Hematopoietic multipotent progenitor cell treated with erythropoietin and hydrocortisone succinate and interleukin-3 and kit ligand, for 6 days (in vitro differentiated cells): ENCODE measurements at places on chromosomes 5 and 9.
A peak's percentile ranks its signal among the peaks of the same experiment; 100 is the strongest.

GRCh38 chr5:10213316-10213715 lies 36.4 kb downstream of the ATPSCKMT start:
- no peak for DNase-seq

GRCh38 chr5:110209401-110209800 lies 517.1 kb downstream of the TMEM232 start:
- no peak for DNase-seq

DNA sequence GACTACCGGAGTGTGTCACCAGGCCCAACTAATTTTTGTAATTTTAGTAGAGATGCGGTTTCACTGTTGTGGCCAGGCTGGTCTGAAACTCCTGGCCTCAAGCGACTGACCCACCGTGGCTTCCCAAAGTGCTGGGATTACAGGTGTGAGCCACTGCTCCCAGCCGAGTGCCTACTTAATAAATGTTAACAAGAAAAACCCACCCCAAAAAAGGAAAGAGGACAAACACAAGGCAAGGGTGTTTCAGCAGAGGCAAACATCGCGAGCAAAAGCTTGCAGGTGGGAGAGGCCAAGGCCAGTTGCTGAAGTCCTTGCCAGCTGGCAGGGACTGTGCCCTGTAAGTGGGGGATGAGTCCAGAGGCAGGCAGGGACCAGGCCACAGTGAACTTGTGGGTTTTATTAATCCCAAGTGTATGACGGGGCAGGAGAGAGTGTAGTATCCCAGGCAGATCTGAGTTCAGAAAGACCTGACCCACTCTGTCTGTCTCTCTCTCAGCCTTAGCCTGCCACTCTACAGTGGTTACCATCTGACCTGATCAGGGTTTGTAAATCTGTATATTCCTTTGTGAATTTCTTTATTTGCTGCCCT lies 6.4 kb upstream of the FPGS start:
- DNase-seq = peak; percentile 33

GRCh38 chr5:150781706-150782614 lies 3.4 kb downstream of the SMIM3 start:
- DNase-seq = no peak

GRCh38 chr5:138601444-138601843 lies 26.2 kb upstream of the HSPA9 start:
- DNase-seq = peak; percentile 77

DNA sequence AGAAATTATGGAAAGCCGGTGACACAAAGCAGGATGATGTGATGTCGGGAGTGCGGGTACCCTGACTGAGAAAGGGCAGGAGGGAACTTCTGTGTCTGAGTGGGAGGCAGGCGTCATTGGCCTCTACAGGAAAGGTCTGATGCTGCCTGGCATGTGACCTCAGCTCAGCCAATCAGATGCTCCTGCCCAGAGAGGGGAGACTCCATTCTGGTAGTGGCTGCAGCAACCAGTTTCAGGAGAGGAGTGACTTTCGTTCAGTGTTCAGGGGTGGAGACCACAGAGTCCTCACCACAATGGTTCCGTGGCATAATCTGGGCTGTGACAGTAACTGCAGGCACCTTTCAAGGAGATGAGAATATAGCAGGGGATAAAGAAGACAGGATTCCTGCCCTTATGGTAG lies 6.7 kb upstream of the SFXN1 start:
- DNase-seq = no peak

GRCh38 chr9:131635285-131635684 lies 90.0 kb downstream of the PRRT1B start:
- DNase-seq = peak; percentile 83

- DNase-seq = no peak
Measured at GRCh38 chr5:139399501-139400121, 4.3 kb downstream of the SPATA24 start.

DNA sequence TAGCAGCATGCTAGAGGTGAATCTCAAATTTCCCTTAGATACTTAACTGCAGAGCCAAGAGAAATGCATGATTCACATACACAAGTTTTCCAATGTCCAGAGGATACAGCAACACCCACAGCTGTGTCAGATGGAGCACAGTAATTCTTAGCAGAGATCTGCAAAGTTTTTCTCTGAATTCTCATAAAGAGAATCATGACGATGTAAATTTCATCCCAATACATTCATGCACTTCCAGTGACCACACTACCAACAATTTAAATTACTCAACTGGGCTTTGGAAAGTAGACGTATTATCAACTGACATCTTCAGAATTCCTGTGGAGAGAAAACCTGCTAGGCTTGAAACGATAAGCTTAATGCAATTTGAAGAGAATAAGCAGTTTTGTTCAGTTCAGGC lies 378.8 kb upstream of the TLE4 start:
- DNase-seq = no peak

DNA sequence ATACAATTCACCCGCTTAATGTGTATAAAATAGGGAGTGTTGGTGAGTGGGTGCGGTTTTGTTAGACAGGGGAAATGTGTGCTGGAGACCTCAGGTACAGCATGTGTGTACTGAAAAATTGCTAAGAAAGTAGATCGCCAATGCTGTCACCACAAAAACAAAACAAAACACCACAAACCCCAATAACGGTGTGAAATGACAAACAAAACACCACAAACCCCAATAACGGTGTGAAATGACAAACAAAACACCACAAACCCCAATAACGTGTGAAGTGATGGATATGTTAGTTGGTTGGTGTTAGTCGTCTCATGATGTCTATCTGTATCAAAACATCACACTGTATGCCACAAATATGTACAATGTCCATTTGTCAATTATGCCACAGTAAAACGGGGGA lies 14.2 kb upstream of the GFPT2 start:
- DNase-seq = no peak

GRCh38 chr5:145660897-145661640 lies 174.1 kb downstream of the PRELID2 start:
- no peak for DNase-seq

GRCh38 chr9:98039607-98040017 lies 16.9 kb upstream of the NANS start:
- no peak for DNase-seq

GRCh38 chr9:35488021-35488420 lies 1.9 kb upstream of the RUSC2 start:
- no peak for DNase-seq

GRCh38 chr9:95272830-95273229 lies 44.7 kb downstream of the FANCC start:
- no peak for DNase-seq

DNA sequence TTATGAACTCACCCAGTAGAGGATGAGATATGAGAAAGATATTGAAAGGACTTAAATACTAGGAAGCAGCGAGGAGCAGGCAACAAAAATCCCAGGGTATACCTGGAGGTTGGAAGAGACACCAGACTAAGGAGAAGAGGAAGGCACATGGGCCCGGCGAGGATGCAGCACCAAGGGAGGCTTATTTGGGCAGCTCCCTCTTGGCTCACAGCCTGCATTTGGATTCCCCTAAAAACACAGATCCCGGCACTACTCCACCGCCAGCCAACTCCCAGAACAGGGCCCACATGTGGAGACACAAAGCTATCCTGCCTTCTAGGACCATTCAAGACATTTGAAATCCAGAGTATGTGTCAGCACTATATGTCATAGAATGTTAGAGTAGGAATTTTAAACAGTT lies 199.8 kb upstream of the FBXL7 start:
- no peak for DNase-seq
